Colonic mucosa (tissue), 4 donors: ENCODE measurements at places on chromosomes 3 and 15. TPM values are rescaled to one million over a fixed set of nuclear protein-coding genes. Genes with fewer than 3 reads are reported as not detected.

Gene SCN11A
- total RNA-seq, result 0.61 TPM

Gene NR1I2
- 70.4 TPM for total RNA-seq

Gene OSTN
- total RNA-seq, result not detected

Gene C15orf39
- total RNA-seq, result 22.3 TPM

Gene DUOX1
- total RNA-seq, result 0.96 TPM

Gene SCAANT1
- not detected for total RNA-seq

Gene TRIM69
- 23.3 TPM for total RNA-seq

Gene LSAMP
- 1.1 TPM for total RNA-seq

Gene POLQ
- 2.9 TPM for total RNA-seq

Gene ZNF662
- total RNA-seq, result 5.5 TPM

Gene SPTSSB
- total RNA-seq, result 3.5 TPM
